ENCODE measurements at places on chromosomes 1 and 21. TPM values are rescaled to one million over a fixed set of nuclear protein-coding genes. Genes with fewer than 3 reads are reported as not detected.

Gene RHBDL2
- polyA plus RNA-seq, result 1.5 TPM

Gene SLC9C2
- not detected for polyA plus RNA-seq

Gene ANKRD34A
- polyA plus RNA-seq, result 2.3 TPM

Gene CATSPERE
- 0.85 TPM for polyA plus RNA-seq

Gene IL23R
- polyA plus RNA-seq, result not detected
